Renal cortical epithelial cell (primary cell): ENCODE measurements at places on chromosomes 5 and 9.

- DNase-seq: no peak
These were observed 15.0 kb downstream of the TLX3 start for GRCh38 chr5:171323806-171324632.

GRCh38 chr5:68141494-68141893 lies 74.1 kb upstream of the PIK3R1 start:
- peak; percentile 61 for DNase-seq

DNA sequence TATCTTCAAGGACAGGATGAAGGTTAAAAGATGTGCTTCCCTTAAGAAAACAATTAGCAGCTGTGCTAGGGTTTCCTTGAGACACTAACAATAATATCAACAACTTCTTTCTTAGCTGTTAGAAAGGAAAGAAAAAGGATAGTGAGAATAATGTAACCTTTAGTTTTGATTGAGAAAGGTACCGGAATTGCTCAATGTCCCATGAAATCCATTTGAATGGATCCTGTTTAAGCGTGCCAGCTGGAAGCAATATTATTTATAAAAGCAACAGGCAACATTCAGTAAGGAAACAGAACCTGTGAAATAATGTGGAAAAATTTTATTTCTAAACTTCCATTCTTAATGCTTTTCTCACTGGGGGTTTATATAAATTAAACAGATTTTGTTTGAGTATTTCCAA lies 120.9 kb downstream of the CCDC192 start:
- DNase-seq: no peak

- peak; percentile 88 for DNase-seq
These were observed 82.5 kb downstream of the SEMA6A start for GRCh38 chr5:116492016-116492623.

GRCh38 chr5:93192683-93193082 lies 388.3 kb downstream of the NR2F1-AS1 start:
- no peak for DNase-seq

GRCh38 chr5:124459984-124460383 lies 286.5 kb downstream of the ZNF608 start:
- no peak for DNase-seq

- peak; percentile 48 for DNase-seq
These were observed 25.6 kb upstream of the SPATA31D4 start for GRCh38 chr9:81902626-81903025.

DNA sequence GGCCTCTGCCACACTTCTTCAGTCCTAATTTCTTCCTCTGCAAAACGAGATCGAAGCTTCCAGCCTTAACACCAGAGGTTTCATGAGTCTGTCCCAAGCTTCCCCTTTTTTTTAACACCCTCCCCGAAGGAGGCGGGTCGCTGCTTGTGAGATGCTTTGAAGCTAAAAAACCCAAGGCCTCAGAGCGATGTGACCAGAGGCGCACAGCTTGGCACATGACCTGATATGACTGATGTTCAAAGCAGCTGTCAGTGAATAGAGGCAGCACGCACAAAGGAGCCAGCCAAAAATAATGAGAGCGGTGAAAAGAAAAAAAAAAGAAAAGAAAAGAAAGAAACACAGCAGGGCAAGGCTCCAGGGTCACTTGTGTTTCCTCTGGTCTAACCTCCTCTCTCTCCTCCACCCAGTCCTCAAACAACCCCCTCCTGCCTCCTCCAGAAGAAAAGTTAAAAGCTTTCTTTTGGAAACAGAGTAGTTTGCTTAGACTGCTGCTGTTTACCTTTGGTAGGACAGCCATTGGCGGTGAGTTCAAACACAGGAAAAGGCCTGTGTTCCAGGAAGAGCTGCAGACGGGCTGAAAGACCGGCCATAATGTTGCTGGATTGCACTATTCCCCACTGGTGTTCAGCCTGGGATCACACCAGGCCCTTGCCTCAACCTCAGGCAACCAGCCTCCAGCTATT lies 10.9 kb upstream of the ZNF366 start:
- no peak for DNase-seq

GRCh38 chr9:123771690-123772089 lies 158.2 kb downstream of the DENND1A start:
- DNase-seq: no peak

- no peak for DNase-seq
These were observed 10.6 kb downstream of the PRDM6 start for GRCh38 chr5:123099514-123100151.

- peak; percentile 29 for DNase-seq
These were observed 47.1 kb upstream of the AKNA start for GRCh38 chr9:114434878-114435311.

DNA sequence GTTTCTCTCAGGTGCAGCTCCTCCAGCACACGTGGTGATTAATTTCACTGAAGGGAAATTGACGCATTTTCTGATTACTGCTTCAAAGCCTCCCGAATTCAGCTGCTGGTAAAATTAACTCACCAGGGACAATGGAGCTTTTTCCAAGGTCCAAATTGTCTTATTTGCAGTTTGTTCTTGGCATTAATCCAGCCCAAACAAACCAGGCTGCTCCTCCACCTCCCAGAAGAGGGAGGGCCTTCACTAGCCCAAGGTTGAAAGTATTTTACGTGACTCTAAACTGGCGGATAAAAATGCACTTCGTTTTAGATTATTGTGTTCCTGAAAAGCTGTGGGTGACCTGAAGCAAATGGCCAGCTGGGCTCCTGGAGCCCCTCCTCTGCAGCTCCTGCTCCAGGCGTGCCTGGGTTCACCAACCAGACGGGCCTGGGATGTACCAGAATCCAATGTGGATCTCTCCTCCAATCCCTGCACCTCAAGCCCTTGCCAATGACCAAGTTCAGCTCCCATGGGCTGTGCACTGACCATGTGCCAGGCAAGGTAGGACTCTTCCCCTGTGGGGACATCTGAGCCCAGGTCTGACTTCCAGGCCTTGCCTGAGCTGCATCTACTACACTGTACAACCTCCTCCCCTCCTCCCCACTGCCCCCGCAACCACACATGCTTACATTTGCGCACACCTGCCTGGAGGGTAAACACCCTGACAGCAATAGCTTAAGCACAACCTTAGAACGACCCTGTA lies 193.4 kb downstream of the CDK5RAP2 start:
- peak; percentile 56 for DNase-seq

GRCh38 chr5:81363093-81363871 lies 30.7 kb downstream of the ACOT12 start:
- DNase-seq: peak; percentile 68

DNA sequence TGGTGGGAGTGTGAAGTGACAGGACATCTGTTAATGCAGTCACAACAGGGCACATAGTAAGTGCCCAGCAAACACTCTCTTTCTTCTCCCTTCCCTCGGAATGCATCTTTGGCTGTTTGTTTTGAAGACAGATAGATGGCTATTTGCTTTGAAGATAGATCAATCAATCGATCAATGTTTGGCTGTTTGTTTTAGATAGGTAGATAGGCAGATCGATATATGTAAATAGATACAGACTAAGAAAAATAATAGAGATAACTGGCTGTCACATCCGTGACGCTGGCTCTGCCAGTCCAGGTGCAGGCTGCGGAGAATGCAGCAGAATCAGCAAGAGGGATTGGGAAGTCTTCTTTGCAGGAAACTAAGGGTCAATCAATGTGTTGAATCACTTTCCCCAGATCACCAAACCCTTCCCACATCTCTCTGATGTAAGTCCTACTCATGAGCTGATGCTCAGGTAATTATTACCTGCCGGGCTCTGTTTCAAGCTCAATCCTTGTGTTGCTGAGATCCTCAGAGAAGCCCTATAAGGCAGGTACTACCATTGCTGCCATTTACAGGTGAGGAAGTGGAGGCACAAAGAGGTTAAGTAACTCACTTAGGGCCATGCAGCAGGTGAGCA lies 60.8 kb downstream of the ERGIC1 start:
- DNase-seq: no peak

- no peak for DNase-seq
These were observed 466.0 kb upstream of the ADAMTS16 start for GRCh38 chr5:4674166-4674565.

DNA sequence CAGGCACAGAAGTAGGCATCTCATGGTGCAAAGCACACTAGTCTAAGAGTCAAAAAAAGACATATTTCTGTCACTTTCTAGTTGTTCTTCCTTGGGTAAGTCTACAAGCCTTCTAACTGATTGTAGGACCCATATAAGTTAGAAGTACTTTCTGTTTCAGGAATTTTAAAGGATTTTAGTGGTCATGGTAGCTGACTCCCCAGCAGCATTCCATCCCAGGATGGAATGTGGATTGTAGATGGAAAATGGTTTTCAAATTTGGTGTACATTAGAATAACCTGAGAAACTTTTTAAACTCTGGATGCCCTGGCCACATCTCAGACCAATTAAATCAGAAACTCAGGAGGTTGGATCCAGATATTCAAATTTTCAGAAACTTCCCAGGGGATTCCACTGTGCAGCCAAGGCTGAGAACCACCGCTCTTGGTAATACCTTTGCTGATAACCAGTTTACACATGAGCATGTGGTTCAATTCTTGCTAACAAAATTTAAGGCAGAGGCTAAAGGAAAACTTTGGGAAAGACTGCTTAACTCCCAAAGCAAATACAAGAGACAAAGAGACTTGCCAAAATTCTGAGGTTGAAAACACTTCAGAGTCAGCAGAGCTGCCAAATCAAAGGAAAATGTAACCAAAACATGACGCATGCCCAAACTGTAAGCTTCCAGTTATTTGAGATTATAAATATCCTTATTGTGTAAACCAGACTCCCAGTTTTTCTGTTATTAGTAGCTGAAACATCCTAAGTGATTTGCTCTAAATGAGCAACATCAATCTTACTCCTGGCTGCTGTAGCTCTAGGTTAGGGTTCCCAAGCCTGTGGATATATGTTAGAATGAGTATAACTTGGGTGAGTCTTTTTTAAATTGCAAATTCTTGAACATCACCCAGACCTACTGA lies 145.4 kb upstream of the MTAP start:
- DNase-seq: no peak

DNA sequence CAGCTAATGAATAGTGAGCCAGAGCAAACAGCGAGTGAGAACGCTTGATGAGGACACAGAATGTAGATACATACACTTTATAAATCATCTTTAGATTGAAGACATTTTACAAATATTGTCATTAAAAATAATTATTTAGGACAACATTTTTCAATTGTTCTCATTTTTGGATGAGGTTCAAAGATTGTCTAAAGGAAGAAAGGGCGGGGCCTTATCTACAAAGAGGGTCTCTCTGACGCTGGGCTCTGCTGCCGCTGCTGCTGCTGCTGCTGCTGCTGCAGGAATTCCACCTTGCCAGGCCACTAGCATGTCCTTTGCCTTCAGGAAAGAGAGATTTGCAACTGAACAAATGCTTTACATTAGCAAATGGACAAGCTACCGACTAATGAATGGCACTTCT lies 220.7 kb upstream of the TMEM161B start:
- DNase-seq: no peak

DNA sequence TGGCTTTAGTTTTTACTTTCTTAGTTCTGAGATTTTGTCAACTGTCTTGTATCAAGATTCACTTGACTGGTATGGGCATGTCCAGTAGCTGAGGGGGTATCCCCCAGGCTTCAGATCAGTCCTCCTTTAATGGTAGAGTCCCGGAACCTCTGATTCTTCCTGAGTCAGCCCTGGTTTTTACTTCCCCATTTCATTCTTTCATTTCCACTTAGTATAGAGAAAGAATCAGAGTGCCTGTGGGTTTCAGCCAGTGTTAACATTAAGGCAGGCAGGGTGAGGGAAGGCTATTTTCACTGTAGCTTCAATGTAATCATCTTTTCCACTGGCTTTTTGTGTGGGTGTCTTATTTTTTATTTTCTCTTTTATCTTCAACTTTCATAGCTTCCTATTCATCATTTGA lies 8.3 kb upstream of the COMMD10 start:
- no peak for DNase-seq

DNA sequence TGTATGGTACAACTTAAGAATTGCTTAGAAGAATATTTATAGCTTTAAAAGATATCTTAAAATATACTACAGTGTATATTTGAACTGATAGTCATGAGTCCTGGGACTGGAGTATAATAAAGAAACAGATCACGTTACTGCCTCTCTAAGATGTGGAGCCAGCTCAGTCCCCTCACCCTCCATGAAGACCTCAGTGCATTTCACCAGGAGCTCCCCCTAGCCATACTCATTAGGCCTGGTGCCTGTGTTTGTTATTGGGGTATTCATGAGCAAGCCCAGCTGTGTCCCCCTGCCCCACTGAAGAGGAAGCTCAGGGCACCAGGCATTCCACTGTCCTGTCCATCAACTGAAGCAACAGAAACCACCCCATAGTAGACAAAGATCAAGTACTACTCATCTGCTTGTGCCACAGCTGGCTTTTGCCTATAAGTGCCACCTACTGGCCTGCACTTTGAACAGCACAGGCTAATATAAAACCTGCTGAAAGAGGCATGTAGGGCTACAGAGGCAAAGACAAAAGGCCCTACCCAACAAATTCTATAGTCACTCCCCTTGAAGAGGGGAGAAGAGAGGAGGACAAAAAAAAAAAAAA lies 850.2 kb upstream of the NUDT12 start:
- DNase-seq: peak; percentile 25
